ENCODE measurements at places on chromosomes 3 and 15.

- no peak for DNase-seq
Observed at GRCh38 chr3:155024006-155024638, 56.0 kb upstream of the MME start.

GRCh38 chr3:42070524-42070923, 20.6 kb upstream of the TRAK1 start:
- DNase-seq, result no peak

DNA sequence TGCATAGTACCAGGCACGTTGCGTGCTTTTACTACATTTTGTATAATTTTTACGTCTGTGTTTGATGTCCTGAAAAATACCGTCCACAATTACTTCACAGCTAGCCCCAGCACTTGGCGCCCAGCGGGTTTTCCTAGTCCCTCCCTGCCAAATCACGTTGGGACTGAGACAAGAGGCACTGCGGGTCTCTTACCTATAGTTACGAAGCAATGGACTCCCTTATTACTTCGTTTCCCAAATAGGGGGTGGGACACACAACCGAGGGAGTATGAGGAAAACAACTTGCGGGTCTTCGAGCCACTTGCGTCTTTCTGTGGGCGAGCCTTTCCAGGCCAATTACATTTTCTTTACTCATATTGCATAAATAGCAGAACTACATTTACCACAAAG, 620 bp upstream of the CMSS1 start:
- DNase-seq, result no peak

- no peak for DNase-seq
Observed at GRCh38 chr3:167940241-167940640, 155.5 kb downstream of the GOLIM4 start.

GRCh38 chr3:58307639-58308215, 1.4 kb downstream of the HTD2 start:
- peak; percentile 68 for DNase-seq

DNA sequence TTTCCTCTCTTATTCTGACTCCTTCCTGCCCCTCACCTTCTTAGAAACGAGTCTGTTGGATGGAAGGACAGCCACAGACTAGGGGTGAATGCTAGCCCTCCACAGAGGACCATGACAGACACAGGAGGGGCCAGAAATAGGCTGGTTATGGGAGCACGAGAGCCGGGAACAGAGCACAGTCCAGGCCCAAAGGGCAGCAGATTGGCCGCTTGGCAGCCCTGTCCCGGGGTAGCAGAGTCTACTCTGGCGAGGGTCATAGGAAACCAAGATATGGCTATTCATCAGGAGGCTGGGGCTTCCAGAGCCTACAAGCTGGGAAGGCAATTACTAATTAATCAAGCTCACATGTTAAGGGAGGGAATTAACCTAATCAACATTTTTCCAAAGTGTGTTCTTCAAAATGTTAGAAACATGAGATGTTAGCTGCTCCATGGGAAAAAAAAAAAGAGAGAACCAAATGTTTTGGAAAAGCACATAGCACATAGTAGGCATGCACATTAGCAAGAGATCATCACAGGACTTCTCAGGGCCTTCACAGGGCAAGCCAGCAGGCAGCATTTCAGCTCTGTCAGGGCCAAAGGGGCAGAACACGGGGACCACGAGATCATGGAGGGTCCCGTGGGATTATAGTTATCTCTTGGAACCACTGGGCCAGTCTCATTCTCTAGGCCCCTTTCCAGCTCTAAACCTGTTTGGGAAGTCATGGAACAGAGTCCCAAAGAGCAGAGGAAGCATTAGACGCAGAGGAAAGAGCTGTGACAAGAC, 13.3 kb downstream of the SEMA3G start:
- no peak for DNase-seq

Measured in hematopoietic multipotent progenitor cell treated with erythropoietin and hydrocortisone succinate and interleukin-3 and kit ligand, for 15 days (in vitro differentiated cells).